ENCODE measurements at places on chromosomes 6 and 20.

GRCh38 chr20:55353206-55353605, 652.1 kb downstream of the CBLN4 start:
- DNase-seq: no peak

DNA sequence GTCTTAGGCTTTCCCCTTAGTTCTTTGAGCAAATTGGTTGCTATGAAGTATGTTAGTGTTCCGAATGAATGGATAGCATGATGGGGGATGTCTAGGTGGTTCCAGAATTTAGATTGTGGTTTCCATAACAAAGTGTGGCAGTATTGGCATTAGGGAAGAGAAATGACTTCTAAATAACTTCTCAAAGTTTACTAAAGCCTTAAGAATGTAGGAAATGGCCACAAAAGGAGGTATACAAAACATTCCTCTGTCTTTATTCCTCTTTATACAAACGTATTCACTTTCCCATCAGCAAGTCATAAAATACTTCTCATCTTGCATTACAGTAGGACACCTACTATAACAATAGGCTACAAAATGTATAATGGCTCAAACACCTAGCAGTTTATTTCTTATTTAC, 279.6 kb downstream of the ESR1 start:
- no peak for DNase-seq

DNA sequence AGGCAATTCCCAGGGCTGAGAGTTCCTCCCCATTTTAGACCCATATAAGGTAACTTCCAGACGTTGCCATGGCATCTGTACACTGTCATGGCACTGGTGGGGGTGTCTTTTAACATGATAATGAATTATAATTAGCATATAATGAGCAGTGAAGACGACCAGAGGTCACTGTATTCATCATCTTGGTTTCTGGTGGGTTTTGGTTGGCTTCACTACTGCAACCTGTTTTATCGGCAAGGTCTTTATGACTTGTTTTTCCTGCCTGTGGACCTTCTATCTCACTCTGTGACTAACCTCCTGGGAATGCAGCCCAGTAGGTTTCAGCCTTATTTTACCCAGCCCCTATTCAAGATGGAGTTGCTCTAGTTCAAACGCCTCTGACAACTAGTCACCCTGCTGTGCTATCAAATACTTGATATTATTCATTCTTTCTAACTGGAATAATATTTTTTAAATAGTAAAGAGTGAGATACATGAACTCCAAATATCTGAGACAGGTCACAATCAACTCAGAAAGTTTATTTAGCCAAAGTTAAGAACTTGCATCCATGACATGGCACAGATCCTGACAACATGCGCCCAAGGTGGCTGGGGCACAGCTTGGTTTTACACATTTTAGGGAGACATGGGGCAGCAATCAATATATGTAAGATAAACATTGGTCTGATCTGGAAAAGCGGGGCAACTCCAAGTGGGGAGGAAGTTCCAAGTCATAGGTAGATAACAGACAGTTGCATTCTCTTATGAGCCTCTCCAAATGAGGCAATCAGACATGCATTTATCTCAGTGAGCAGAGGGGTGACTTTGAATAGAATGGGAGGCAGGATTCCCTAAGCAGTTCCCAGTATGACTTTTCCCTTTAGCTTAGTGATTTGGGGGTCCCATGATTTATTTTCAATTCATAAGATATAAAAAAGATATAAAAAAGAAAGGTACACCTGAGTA, 1.2 kb upstream of the UFL1 start:
- DNase-seq: no peak

DNA sequence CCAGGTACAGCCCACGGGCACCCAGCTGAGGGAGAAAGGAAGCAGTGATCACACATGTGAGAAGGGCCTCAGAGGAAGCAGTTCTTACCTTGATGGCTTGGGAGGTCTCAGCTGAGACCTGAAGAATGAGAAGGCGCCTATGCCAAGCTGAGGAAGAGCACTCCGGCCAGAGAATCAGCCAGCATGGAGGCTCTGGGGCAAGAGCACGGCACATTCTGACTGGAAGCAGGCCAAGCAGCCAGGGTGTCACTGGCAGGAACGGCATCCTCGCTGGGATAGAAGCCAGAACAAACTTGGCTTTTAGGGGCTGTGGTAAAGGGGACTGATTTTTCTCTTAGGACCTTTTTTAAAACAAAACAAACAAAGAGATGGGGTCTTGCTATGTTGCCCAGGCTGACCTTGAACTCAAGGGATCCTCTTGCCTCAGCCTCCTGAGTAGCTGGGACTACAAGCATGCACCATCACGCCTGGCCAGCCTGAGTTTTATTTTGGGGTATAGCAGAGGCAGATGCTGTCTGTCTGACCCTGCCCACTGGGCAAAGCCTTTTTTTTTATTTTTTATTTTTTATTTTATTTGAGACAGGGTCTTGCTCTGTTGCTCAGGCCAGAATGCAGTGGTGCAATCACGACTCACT, 17.6 kb downstream of the GHRH start:
- no peak for DNase-seq

GRCh38 chr6:9007027-9007426, 571.7 kb upstream of the SLC35B3 start:
- DNase-seq: no peak

DNA sequence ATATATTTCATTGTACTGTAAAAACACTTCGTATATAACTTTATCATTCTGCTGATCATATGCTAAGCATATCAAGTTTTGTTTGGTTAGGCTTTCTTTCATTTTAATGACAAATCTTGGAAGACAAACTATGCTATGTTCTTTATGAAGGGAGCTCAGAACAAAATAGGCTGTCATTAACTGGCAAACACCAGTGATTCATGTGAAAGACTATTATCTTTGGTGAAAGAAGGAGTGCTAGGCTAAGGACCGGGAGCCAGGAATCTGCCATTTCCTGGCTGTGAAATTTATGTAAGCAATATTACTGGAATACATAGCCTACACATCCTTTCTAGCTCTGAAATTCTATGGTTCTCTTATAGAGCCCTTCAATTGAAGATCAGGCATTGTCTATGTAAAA, 136.2 kb upstream of the CCN2 start:
- DNase-seq: peak; percentile 5

DNA sequence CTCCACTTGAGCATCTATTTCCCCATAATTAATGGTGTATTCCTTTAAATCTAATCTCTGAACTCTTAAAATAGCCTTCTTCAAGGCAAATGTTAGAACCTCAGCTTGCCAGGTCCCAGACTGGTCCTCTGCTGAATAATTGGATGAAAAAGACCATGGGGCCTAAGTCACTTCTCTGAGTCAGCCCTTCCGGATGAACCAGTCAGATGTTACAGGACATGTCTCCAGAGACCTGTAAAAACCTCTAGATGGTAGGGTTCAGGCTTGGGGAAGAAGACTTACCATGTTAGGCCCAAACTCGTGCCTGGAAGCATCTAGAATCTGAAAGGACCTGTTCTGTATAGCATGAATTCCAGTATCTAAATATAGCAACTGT, 97.3 kb downstream of the CDKAL1 start:
- DNase-seq: no peak

DNA sequence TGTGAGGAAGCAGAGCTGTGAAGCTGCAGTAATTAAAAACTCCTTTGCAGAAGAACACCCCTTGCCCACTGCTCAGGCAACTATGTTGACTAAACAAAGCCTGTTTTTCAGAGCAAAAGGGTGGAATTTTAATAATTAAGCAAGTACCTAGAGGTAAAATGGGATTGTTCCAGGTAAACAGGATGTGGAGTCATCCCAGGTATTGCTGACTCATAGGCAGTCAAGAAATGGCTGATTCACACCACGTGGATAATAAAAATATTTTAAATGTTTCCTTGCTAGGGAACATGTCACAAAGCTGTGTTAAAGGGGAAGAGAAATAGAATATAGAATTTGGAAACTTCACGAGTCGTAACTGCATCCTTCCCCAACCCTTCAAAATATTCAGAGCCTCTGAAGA, 491.8 kb downstream of the BTBD3 start:
- no peak for DNase-seq

DNA sequence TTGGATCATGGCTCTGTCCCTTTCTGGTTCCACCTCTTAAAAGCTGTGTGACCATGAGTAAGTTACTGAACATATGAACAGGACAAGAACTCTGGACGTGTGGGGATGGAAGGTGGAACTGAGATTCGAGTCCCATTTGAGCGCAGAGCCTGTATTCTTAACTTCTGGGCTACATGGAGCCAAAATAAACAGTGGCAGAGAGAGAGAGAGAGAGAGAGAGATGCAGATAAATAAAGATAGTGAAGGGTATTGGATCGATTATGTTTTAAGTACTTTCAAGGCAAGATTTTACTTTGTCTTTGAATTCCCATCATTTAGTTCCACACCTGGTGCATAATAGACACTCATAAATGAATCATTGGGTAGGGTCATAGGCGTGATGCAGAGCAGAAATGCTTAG, 39.7 kb downstream of the SLC35D3 start:
- DNase-seq: no peak

- DNase-seq: no peak
These were observed 25.9 kb downstream of the SLC9A8 start for GRCh38 chr20:49838546-49838945.

DNA sequence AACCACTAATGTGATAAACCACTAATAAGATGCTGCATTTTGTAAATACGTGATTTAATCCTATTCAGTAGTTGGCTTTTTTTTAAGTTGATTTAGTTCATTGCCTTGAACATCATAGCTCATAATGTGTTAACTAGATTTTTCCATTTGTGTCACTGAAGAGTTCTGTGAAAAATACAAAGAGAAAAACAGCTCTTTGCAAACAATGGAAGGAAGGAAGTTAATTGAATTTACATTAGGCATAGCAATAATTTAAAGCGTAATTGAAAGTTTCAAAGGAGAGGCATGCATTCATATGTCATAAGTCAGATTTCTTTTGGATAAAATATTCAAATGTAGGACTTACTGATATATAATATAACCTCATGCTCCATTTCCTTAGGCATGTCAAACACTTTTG, 102.3 kb downstream of the TBC1D7 start:
- no peak for DNase-seq

GRCh38 chr6:133286765-133287164, 45.6 kb downstream of the EYA4 start:
- DNase-seq: peak; percentile 34

- no peak for DNase-seq
These were observed 217.3 kb downstream of the TBXT start for GRCh38 chr6:165950316-165950715.

- no peak for DNase-seq
These were observed 18.4 kb downstream of the EYA4 start for GRCh38 chr6:133259561-133259960.

DNA sequence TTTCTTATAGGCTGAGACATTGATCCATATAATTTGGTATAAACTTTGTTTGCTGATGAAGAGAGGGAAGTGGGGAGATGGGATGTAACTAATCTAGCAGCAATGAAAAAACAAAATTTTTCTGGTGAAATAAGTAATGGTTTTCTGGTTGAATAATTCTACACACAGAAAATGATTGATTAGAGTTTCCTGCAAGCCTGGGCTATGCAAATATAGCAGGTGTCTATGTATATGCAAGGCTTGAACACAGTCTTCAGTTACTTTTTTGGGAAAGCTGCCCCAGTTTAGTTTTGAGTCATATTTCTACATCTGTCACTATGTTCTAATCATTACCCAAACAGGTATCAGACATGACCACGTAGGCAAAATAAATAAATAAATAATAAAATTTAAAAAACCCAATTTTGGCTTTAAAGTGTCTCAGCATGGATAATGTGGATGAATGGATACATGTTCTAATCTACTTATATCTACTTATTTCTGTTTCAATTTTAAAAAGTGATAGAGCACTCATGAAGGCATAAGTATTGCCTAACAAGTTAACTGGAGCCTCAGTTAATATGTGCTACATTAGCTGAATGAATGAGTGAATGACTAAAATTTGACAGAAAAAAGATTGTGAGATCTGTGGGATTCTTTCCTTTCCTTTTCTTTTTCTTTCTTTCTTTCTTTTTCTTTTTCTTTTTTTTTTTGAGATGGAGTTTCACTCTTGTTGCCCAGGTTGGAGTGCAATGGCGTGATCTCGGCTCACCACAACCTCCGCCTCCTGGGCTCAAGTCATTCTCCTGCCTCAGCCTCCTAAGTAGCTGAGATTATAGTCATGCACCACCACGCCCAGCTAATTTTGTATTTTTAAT, 37.2 kb upstream of the TFB1M start:
- no peak for DNase-seq

- DNase-seq: peak; percentile 50
These were observed 25.2 kb downstream of the RFPL4B start for GRCh38 chr6:112372226-112372806.

- no peak for DNase-seq
These were observed 78.8 kb upstream of the ARID1B start for GRCh38 chr6:156698239-156699016.

DNA sequence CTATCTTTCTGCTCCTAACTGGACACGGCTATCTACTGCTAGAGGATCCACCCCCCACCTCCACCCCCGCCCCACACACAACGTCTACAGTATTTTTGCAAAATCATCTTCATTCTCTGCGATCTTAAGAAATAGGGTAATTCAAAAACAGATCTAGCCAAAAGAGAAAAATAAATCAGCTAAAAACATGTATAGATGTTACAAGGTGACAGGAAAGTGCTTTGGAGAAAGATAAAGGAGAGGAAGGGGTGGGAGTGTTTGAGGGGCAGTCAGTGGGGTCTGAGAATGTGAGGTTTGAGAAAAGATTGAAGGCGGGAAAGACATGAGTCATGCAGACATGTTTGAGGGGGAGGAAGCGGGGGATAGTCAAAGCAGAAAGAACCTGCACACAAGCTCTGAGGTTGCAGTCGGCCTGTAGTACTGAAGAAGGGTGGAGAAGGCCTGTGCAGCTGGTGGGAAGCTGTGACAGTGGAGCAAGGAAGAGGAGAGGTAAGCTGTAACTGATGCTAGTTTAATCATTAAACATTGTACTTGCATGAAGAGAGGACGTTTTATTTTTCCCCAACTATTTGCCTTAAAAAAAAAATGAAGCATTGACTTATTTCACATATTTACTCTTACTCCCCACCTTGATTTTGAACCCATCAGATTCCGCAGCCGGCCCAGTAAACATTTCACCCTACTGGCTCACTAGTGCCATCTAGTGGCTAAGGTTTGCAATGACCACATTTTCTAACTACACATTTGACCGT, 332.6 kb downstream of the ADGRB3 start:
- DNase-seq: peak; percentile 53

DNA sequence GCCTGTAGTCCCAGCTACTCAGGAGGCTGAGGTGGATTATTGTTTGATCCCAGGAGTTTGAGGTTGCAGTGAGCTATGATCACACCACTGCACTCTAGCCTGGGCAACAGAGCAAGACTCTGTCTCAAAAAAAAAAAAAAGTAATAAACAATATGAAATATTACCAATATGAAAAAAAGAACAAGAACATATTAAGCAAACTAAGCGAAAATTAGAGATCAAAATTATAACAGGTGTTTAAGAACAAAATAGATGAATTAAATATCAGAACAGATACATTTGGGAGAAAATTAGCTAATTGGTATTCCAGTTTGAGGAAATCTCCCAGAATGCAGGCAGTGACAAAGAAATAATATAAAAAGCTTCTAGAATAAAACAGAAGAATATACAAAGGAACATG, 23.3 kb downstream of the GLO1 start:
- DNase-seq: no peak

GRCh38 chr6:6861351-6861894, 246.3 kb upstream of the RREB1 start:
- DNase-seq: no peak

GRCh38 chr6:166582258-166582657, 4.2 kb downstream of the RAMACL start:
- no peak for DNase-seq

GRCh38 chr6:74115674-74116073, 419.7 kb downstream of the CD109 start:
- no peak for DNase-seq

- no peak for DNase-seq
These were observed 21.2 kb upstream of the VEGFA start for GRCh38 chr6:43748765-43749164.
